ENCODE measurements at places on chromosomes 1 and 21. TPM values are rescaled to one million over a fixed set of nuclear protein-coding genes. Genes with fewer than 3 reads are reported as not detected.

DNA sequence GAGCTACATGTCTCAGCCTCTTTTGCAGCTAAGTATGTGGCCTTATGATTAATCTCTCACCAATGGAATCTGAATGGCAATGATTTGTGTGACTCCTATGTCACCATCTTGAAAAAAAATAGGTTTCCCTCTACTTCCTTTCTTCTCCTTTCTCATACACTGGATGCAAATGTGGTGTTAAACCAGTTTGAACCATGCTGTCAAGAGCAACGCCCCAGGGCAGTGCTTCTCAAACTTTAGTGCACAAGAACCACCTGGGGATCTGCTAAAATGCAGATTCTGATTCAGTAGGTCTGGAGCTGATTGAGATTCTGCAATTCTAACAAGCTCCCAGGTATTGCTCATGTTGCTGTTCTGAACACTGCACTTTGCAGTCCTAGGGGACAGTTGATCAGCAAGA lies 44.7 kb upstream of the ZNF644 start:
- DNase-seq = no peak

DNA sequence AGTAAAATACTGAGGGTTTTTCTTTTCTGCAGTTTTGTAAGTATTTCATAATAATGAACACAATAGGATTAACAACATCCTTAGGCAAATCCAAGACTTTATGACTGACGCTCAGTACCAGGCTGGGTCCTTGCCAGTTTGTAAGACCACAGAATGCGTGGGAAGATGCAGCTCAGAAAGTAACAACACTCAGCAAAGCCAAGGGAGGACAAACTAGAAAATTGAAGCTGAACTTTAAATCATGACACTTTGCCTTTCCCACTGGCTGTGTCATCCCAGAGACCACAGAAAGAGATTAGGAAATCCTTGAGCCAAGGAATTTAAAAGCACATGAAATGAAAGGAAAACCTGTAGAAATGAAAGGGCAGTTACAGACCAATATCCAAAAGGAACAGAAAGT lies 426.3 kb upstream of the CHRM3 start:
- DNase-seq = no peak

GRCh38 chr1:92017656-92018055 lies 12.1 kb upstream of the EPHX4 start:
- DNase-seq = no peak

DNA sequence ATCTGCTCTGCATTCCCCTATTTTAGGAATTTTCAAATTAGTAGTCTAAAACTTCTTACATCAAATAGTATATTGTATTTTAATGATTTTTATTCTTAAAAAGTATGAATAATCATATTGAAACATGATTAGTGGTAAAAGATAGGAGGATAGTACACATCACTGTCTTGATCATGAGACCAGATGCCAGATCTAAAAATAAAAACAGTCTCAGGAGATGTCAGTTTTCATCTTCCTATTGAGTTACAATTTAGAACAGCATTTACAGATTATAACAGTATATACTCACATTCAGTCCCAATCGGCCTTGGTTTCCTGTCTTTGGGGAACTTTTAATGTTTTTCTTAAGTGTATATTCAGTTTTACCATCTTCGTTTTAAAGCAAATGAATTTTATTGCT lies 95.9 kb downstream of the USP25 start:
- no peak for DNase-seq

DNA sequence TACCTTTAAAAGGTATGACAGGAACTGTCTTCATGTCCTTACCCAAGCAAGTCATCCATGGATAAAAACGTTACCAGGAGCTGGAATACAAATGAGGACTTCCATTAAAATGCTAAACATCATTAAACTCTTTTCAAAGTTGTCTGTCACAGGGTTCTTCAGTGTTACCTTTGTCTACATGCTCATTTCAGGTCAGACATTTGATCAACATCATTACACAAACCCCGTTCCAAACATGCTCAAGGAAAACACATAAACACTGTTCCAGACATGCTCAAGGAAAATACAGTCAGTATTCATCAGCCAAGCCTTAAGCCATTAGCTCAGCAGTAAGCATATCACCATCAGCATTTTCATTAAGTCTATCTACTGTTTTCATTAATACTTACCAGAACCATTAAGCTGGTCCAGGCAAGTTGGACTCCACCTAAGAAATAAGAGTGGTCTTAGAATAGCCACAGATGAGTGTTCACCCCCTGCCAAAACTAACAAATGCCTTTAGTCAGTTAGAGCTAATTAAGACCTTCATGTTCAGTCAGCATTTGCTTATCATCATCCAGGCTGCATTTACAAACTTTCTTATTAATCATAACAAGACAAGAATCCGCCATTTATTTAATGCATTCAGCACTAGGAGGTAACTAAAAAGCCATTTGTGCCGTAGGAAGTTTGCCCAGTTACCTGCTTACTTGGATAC lies 2.2 kb downstream of the GAS5 start:
- DNase-seq = no peak

DNA sequence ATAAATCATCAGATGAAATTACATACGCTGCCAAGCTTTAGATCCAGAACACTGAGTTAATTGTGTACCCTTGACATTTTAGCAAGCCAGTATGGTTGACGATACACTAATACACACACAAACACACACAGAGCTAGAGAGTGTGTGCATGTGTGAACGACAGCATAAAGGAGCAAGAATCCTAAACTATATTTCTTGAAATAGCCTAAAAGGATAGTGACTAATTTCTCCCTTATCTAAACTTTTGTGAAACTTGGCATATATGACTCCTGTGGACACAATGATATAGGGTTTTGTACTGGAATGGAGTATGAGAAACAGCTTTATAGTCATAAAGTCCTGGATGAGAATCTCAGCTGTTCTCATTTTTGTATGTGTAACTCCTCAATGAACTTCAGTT lies 65.1 kb upstream of the DMRTA2 start:
- DNase-seq = no peak

- no peak for DNase-seq
Observed at GRCh38 chr1:222852326-222852725, 37.5 kb downstream of the DISP1 start.

DNA sequence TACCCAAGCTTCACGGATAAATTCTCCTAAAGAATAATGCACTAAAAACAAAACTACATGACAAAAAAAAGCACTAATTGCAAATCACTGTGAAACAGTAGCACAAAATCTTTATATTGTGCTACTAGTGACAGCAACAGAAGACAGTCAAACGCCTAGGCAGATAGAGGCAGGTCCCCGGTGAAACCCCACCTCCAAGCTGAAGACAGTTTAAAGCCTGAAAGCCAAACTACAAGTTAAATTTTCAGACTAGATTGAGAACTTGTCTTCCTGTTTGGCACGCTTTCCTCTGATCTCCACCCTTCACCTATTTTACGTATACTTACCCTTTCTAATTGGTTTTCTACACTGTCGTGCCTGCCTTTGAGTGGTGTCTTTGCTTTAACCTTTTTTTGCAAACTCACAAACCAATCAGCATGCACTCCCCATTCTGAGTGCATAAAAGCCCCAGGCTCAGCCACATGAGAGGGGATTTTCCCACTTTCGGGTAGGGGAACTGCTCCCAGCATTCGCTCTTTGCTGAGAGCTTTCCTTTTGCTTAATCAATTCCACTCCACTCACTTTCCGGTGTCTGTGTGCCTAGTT lies 3.6 kb upstream of the BACH1 start:
- peak; percentile 65 for DNase-seq

DNA sequence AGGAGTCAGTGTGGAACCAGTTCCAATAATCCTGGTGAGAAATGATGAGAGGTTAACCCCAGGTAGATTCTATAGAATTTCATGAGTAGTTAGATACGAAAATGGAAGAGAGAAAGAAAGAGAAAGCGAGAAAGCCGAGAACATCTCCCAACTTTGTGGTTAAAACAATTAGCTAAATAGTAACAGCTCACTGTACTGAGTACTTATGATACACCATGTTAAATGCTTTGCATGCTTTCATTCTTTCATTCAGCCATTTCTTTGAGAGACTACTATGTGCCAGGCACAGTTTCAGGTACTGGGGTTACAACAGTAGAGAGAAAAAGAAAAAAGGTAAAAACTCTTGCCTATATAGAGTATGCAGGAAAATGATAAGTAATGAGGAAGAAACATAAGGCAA lies 109.7 kb upstream of the SYT6 start:
- no peak for DNase-seq

DNA sequence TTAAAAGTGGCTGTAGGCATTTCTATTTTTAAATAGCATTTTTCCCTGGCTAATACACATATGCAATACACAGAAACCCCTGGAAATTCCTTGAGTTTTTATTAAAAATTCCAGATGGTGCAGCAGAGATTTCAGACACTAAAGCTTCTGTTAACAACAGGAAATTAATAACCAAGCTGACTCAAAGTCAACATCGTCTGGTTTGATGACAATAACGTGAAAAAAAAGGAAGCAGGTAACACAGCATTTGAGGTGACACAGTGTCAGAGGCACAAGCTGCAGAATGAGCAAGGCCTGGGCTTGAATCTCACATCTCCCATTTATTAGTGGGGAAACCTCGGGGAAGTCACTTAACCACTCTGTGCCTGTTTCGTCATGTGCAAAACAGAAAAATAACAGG lies 64.6 kb upstream of the GJB5 start:
- no peak for DNase-seq

DNA sequence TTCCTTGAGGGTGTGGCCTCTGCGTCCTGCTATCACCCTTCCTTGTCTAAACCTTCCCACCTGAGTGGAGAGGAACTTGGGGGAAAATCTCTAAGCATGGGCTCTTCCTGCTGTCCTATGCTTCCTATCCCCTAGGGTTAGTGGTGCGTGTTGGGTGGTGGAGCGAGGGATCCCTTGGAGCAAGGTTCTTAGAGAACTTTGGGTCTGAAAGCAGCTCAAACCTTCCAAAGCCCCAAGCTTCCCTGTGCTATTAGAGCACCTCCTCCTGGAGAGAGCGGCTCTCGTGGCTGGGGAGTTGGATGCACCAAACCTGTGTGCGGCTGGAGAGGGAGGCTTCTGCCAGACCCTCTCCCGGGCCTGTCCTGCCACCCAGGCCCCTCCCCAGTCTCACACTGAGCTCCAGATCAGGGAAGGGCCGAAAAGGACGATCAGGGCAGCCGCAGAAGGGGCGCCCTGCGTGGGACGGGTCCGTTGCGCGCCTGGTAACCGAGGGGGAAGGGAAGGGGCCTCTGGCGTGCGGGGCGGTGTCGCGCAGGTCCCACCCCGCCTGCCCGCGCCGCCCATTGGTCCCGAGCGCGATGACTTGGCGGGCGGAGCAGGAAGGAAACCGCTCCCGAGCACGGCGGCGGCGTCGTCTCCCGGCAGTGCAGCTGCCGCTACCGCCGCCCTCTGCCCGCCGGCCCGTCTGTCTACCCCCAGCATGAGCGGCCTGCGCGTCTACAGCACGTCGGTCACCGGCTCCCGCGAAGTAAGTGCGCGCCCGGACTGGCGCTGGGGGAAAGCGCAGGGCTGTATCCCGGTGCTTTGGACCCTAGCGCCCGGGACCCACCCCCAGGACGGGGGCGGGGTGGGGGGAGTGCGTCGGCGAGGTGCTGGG lies at the start of gene SH3BGRL3:
Gene SH3BGRL3 (plus strand): TSS at position 631 of the 877 bp plus-strand sequence. CDS start 70 bp downstream, at position 701.
- DNase-seq = peak; percentile 97

DNA sequence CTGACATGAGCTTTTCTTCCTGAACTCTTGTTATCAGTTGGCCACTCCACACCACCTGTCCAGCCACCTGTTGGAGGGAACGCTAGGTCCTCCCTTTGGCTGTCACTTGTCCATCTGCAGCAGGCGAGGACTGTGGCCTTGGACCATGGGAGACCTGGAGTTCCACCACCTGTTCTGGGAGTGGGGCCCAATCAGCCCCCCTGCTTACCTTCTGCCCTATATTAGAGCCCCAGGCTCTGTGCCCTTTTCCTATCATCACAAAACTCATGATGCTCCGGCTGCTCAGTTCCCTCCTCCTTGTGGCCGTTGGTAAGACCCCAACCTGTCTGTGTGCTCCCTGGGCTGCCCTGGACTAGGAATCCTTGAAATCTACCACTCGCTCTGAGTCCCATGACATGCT lies at the start of gene CELA3A:
Gene CELA3A (plus strand): TSS at position 249 of the 400 bp plus-strand sequence. CDS start 18 bp downstream, at position 267.
- no peak for DNase-seq

DNA sequence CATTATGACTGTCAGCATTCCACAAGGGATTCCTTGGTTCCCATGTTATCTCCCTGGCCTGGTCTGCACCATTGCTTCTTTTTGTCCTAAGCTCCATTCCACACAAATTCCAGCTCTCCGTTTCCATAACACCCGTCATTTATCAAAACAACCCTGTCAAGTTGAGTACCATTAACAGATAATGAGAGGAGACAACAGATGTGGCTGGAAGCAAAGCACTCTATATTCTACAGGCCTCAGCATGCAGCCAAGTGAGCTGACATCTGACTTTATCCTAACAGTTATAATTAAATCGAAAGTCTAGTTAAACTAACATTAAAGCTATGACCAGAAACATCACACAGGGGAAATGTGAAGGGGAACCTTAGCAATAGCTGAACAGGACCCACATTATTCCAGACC lies 110.4 kb downstream of the RERE start:
- DNase-seq = no peak

- DNase-seq = no peak
Observed at GRCh38 chr21:17660862-17661261, 48.2 kb upstream of the BTG3 start.

DNA sequence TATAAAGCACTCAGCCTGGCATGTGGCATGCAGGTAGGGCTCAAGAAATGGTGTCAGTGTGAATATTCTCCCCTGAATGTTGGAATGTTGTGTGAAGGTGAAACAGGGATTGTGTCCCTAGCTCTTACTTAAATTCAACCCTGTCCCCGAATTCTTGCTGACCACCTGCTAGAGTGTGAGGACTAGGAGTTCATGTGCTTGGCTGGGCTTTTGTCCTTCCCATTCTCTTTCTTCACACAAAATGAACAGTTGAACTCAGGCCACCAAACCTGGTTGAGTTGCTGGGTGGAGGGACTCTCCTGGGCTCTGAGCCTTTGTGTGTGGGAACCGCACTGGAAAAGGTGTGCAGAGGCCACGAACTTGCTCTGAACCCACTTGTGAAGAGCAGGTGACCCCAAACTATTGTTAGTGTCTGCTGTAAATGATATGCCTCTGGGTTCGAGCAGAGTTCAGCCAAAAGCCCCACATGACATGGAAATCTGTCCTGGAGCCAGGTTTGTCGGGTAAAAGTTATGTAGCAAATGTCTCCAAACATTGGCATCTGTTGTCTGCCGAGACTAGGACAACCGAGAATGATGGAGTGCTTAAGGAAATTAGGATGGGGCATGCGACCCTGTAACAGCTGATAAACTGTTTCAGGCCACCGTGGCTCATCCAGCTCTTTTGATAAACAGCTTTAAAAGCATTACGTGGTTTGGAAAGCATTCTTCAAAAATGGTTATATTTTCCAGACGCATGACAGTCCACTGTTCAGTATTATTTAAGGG lies 144.2 kb downstream of the DHRS3 start:
- no peak for DNase-seq

The CAP1 gene
- 417 TPM for total RNA-seq

The SERPINC1 gene
- not detected for total RNA-seq

The RSPH1 gene
- total RNA-seq = not detected

The TSPAN2 gene
- 0.21 TPM for total RNA-seq

The SLC37A1 gene
- total RNA-seq = 23.0 TPM

The AMPD1 gene
- not detected for total RNA-seq

The TMEM54 gene
- total RNA-seq = 1.4 TPM

The SAMD13 gene
- total RNA-seq = 0.21 TPM

The GBP5 gene
- 110 TPM for total RNA-seq

The DFFB gene
- 15.9 TPM for total RNA-seq

The RIPPLY3 gene
- total RNA-seq = 0.26 TPM
